ENCODE measurements at places on chromosomes 13 and 19.

DNA sequence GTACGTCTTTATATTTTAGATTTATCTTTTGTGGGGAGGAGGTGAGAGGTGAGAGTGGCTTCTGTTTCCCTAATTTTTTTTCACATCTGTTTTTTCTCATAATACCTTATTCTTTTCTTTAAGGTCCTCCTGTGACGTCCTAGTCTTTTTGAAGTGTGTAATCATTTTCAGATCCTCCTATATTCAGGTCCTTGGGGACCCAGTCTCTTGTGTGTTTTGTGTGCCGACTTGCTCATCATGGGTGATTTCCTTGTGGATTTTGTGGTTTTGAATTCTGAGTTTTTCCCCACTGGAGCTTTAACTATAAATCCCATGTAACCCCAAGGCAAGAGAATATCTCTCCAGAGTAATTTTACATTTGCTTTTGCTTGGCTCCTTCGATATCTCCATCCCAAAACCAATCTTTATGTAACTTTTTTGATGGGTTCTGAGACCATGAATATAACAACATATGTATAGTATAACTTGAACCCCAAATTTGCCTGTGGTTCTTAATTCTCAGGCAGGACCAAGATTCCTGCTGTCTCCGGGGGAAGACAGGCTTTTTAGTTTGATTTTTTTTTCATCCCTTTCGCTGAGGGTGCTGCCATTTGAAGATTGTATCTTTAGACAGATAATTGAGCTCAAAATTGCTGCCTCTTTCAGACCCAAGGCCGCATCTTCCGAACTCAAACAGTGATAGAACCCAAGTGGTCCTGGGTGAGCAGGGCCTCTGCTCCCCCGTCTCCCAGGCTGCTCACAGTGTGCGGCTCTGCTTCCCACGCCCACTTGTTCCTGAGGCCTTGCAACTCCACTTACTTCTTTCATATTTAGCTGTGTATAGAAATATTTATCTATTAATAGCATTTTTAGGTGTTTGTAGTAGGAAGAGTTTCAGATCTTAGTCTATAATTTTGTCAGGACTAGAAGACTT, 59.1 kb upstream of the GPR183 start:
- no peak for DNase-seq

- no peak for DNase-seq
Measured at GRCh38 chr13:98826146-98826545, 73.7 kb upstream of the SLC15A1 start.

GRCh38 chr19:33288666-33289065, 13.7 kb downstream of the CEBPA start:
- DNase-seq: no peak

DNA sequence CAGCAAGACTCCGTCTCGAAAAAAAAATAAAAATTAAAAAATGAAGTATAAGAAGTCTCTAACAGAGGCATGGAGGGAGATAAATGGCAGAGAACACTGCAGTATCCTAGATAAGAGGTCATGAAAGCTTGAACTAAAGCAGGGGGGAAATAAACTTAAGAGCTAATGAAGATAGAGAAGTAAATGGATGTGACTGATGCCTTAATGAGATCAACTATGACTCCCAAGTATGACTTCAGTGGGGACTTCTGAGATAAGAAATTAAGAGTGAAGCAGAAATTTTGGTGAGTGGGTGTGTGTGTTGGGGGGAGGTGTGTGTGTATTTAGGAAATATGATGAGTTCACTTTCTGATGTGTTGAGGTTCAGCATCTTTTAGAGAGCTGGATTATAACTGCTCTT, 55.1 kb downstream of the DIAPH3 start:
- DNase-seq: no peak

DNA sequence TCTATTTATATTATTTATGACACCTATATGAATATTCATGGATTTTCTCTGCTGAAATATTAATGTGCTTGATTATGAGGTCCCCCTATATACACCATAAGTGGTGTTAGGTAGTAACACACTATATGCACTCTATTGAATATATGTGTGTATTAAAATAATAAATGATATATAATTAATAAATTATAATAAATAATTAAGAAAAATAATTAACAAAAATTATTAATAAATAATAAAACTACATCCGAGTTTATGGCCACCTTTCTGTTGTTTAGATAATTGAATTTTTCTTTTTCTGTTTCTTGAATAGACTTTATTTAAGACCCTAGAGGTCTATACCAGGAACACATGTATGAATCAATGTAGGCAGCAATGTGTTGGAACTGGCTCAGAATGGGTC, 20.9 kb upstream of the ARHGEF18 start:
- no peak for DNase-seq

GRCh38 chr13:100403675-100404074, 184.9 kb downstream of the GGACT start:
- no peak for DNase-seq
